ENCODE measurements at places on chromosomes 2 and 18.

DNA sequence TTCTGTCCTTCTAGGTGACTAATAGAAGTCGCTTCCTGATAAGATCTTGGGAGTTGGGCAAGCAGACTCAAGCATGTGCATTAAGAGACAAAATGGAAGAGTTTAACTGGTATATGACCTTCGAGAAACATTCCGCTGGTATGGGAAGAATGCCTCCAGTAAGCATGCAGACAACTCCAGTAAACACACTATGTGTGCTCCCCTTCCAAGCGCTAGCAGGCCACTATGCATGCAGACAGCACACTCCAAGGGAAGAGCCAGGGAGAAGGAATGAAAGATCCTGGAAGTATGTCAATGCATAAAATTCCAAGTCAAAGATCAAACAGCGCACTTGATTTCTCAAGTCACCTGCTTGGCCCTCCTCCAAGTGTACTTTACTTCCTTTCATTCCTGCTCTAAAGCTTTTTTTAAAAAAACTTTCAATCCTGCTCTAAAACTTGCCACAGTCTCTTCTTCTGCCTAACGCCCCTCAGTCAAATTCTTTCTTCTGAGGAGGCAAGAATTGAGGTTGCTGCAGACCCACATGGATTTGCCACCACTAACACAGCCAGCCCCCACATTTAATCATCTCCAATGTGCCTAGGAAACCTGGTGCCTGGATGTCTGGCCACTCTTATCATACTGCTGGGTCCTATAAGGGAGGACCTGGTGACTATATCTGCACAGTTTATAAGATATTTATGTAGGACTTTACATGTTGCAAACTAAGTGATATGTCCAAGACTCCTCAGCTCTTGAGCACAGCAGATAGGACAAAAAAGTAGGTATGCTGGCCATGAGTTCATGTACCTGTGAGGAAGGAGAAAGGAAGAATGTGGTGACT, 239.8 kb downstream of the PDE11A start:
- DNase-seq = no peak

DNA sequence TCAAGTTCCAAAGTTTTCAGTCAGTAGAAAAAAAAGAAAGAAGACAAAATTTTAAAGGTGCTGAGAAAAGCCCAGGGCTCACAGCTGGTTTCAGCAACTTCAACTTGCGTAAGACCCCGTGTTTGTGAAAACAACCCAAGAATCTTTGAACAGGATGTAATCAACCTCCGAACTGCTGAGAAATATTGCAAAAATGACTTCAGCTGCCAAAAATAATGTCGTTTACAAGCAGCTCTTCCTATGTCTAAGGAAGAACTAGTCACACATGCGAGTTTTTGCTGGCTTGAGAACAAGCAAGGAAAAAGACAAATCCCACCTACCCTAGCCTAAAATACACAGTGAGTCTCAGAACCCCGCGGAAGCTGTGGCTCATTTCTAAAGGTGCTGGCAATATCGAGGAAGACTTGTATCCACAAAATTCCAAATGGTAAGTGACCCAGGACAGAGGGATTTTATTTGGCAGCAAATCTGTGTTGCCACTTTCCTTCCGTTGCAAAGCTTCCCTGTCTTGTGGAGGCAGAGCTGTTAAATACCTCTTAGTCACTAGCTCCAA, 59.8 kb upstream of the SLC8A1 start:
- no peak for DNase-seq

DNA sequence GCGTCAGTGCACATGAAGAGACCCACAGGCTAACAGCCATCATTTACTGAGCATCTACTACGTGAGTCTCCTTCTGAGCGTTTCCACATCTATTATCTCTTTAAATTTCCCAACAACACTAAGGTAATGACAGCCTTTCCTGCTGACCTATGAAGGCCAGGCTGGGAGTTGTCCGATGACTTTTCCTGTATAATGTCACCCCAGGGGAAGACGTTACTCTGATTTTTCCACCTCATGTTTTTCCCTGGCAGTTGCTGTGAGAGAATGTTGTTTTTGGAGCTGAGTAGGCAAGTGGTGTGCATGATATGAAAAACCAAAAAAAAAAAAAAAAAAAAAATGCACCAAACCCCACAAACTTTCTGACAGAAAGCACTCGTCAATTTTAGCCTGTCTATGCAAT, 207.6 kb downstream of the SLC8A1 start:
- DNase-seq = no peak

DNA sequence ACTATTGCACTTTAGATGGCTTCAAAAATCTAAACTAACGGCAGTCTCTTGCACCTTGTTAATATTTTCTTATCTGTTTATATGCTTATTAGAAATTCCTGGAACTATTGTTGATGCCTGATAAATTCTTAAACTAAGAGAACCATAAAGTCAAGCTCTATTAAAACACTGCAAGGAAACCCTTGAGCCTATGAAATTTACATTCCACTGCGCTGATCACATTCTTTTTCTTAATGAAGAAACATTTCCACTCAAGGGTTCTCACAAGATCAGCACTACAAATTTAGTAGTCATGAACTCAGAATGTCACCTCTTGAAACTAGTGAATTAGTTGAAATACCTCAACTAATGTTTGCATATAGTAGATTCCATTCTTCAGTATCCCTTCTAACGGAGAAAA, 331.8 kb upstream of the SLC8A1 start:
- no peak for DNase-seq

GRCh38 chr2:237389831-237390230, 24.1 kb downstream of the COL6A3 start:
- DNase-seq = no peak

GRCh38 chr18:48884771-48885170, 66.0 kb downstream of the SMAD7 start:
- DNase-seq = no peak

GRCh38 chr18:35661483-35662146, 80.1 kb downstream of the GALNT1 start:
- no peak for DNase-seq

- DNase-seq = no peak
These were observed 68.7 kb downstream of the CDC42EP3 start for GRCh38 chr2:37602702-37603101.

DNA sequence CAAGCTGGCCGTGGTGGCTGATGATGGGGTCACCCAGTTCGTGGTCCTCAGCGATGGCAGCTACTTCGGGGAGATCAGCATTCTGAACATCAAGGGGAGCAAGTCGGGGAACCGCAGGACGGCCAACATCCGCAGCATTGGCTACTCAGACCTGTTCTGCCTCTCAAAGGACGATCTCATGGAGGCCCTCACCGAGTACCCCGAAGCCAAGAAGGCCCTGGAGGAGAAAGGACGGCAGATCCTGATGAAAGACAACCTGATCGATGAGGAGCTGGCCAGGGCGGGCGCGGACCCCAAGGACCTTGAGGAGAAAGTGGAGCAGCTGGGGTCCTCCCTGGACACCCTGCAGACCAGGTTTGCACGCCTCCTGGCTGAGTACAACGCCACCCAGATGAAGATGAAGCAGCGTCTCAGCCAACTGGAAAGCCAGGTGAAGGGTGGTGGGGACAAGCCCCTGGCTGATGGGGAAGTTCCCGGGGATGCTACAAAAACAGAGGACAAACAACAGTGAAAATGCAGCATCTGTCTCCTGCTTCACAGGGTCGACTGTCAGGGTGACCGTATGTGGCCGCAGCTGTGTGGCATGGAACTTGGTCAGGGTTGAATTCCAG, 47.8 kb upstream of the INPP4A start:
- DNase-seq = no peak

DNA sequence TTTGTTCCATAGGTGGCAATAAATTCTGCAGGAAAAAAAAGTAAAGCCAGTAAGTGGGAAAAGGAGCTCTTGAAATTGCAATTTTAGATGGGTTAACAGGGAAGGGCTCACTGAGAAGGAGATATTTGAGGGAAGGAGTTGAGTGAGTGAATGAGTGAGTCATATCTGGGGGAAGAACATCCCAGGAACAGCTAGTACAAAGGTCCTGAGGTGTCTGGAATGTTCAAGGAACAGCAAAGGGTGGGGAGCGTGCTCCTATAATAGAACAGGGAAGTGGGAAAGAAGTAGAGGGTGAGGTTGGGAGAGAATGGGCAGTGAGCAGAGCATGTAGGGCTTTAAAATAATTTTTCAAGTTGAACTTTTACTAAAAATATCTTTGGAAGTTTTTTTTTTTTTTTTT, 68.0 kb upstream of the PSME4 start:
- DNase-seq = no peak

DNA sequence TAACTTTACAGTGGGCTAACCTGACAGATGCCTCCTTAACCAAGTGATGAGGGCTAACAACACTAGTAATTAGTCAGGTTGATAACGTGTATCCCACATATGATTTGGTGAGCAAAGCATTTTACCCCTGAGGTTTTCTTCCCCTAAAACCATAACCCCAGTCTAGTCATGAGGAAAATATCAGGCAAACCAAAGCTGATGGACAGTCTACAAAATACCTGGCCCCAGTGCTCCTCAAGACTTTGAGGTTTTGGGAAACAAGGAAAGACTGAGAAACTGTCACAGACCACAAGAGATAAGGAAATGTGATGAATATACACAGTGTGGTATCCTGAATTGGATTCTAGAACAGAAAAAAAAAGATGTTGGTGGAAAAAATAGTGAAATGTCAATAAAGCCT, 28.5 kb downstream of the MAP3K20 start:
- DNase-seq = no peak

DNA sequence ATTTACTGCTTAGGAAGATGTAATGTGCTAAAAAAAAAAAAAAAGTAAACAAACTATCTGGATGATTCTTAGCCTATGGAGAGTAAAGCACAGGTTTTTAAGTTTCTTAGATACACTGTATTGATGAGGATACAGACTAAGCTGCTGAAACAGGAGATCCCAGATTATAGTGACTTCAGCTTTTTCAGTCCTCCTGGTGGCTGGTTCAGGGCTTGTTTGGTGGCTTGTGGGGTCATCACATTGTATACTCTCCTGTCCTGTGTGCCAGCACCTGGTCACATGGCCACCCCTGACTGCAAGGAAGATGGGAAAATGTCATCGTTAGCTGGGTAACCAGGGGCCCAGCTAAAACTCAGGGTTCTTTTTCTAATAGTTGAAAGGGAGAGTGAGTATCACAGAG, 31.4 kb downstream of the RAB31 start:
- DNase-seq = no peak

DNA sequence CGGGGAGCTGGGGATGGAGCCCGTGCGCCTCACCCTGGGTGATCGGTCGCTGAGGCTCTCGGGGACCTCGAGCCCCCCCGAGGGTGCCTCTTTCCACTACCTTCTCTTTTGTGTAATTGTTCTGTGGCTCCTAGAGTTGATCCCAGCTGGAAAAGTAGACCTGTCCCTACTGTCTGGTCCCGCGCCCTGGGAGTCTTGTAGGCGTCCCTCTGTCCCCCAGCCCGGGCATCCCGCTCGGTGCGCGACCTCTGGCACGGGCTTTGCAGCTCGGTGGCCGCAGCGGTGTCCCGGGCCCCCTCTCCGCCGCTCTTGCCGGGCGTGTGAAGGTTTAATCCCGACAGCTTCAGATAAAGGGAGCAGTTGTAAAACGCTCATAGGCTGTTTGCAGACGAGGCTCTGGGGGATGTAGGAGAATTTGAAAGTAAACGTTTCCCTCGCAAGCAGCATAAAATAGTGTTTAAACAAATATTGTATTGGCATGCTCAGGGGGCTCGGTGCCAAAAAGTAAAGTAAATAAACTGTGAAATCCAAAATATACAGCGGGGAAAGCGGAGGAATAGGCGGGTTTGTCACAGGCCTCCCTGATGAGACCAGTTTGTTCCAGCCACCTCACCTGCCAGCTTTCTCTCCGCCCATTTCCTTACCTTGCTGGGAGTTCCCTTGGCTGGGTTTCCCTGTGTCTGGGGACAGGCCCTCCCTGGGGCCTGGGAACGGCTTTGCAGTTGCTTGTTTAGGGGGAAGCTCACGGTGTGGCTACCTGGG, 1.9 kb downstream of the GLI2 start:
- no peak for DNase-seq

DNA sequence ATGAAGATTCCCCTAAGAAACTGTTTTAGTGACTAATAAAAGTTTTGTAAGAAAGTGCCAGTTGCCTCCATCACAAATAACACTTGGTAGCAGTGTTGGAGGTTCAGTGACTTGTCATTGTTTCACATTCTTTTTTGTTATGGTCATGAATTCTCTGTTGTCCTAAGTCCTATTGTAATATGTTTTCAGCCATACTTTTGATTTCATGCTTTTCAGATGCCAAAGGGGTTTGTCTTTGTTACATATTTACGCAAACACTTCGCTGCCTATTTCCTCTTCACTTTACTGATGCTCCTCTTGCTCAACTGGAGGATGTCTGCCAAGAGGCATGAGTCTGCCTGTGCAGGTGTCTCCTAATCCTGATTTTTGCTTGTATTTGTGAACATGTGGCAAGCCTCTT, 66.6 kb downstream of the PHLPP1 start:
- no peak for DNase-seq

DNA sequence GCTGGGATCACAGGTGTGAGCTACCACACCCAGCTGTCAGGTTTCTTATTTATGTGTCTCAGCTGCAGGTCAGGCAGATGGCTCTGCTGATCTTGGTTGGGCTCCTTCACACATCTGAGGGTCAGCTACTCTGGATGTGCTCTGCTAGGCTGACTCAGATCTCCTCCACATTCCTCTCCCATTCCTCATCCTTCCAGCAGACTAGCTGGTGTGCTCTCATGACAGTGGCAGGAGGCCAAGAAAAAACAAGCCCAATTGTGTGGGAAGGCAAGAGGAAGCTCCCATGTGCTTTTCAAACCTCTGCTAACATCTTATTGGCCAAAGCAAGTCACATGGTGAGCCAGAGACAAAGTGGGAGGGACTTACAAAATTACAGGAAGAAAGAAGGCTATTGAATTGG, 11.7 kb upstream of the MSH6 start:
- no peak for DNase-seq

- no peak for DNase-seq
These were observed 992.2 kb upstream of the ACVR2A start for GRCh38 chr2:146852661-146853060.

GRCh38 chr2:173964565-173965371, 405 bp downstream of the SP3 start:
- peak; percentile 78 for DNase-seq

- no peak for DNase-seq
These were observed 353.5 kb upstream of the RGPD4 start for GRCh38 chr2:107473150-107473549.

DNA sequence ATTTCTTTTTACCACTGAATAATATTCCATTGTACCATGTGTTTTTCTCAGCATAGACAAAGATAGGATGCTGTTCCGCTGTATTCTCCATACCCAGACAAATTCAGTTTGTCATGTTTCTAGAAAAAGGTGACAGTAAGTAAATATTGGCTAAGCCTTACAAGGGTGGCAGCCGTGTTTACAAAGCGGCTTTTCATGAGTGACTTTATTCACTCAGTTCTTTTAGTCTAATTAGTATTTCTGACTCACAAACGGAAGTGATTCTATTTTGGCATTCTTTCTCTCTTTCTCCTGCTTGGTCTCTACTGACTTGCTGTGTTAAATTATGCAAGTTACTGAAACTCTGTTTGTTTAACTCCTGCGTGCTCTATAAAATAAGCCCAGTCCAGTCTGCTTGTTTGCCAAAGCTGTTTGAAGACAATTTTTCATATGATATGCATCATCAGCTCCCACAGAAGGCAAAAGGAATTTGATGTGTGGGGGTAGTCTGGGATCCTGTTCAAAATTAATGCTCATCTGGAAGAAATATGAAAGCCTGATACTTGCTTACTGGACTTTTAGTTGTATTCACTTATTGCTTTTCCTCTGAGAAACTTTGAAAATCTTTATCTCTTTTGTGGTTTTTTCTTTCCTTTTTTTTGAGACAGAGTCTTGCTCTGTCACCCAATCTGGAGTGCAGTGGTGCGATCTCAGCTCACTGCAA, 2.3 kb upstream of the PLEKHH2 start:
- DNase-seq = no peak

- no peak for DNase-seq
These were observed 188.7 kb downstream of the RTP5 start for GRCh38 chr2:242058116-242058680.

- no peak for DNase-seq
These were observed 108.4 kb downstream of the CAMKMT start for GRCh38 chr2:44470151-44470550.

Measured in stimulated activated CD4-positive, alpha-beta T cell treated with anti-CD3 and anti-CD28 coated beads, Interleukin-4, amount 100 ng/mL, for 48 hours (primary cell).